Right lung (tissue), 10 donors: ENCODE measurements at places on chromosomes 1 and 21. TPM values are rescaled to one million over a fixed set of nuclear protein-coding genes. Genes with fewer than 3 reads are reported as not detected.

DNA sequence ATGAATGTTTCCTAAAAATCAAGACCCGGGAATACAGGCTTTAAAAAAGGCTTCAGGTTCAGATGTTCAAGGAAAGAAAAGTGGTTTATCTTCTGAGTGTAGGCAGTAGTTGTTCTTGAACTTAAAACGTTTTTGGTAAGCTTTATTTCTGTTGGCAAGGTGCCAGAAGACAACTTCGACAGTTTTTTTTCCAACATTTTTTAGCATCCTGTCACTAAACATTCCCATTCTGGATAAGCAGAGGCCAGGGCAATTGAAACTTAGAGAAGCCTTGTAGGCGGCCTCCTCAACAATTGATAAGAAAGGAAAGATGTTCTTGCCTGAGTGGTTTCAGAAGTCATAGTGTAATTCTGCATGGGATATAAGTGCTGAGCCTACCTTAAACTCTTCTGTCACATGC lies 66.7 kb downstream of the PATJ start:
- DNase-seq = peak; percentile 5

DNA sequence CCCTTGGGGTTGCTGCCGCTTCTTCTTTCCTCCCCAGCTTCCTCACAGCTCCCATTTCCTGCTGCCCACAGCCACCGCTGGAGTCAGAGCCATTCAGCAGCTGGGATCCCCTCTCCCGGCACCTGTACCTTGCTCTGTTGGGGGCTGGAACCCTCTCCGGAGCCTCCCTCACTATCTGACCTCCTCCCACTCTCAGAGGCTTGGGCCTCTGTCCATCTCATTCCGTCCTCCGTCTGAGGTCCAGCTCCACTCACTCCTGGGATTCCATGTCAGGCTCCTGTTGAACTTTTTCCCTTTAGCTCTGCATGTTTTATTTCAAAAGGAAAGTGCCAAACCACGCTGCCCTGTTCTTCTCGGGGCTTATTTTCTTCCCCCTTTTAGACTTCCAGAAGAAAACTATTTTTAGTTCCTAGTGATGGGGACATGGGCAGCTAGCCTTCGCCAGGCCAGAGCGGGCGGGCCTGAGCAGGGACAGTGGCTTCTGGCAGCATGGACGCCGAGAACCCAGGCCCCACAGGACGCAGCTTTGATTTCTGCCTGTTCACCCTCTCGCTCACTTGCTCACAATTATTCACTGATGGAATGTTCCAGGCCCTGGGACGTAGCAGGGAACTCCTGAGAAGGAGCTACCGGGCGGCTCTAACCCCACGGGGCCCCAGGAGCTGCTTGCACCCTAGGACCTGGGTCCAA lies 79.2 kb downstream of the ARHGEF10L start:
- no peak for DNase-seq

DNA sequence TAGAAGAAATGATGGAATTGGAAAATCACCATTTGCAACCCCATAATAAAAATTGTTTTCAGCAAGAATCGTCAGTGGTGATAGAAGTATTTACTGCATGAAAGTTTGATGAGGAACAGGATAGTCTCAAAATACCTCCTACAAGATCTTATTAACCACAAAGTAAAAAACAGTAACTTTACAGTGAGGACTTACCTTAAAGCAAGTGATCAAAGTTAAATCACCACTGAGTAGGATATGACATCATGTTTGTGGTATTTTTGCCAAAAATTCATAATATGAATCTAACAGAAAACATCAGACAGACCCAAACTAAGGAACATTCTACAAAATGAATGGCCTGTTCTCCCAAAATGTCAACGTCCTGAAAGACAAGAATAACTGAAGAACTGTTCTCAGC lies 19.9 kb downstream of the ALDH9A1 start:
- DNase-seq = no peak

DNA sequence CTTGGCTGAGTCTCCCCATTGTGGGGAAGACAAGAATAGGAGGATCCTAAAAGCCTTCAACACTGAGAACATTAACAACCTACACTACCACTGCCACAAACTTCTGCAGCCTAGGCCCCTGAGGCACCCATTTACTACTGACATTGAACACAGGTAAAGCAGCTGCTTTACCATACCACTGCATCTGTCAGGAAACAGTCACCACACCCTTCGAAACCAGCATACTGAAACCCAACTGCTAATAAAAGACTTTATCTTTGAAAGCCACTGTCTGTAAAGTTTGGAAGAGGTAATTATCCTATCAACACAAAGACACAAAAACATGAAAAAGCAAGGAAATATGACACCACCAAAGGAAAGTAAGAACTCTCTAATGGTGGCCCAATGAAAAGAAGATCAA lies 7.4 kb downstream of the IFNAR1 start:
- DNase-seq = no peak

DNA sequence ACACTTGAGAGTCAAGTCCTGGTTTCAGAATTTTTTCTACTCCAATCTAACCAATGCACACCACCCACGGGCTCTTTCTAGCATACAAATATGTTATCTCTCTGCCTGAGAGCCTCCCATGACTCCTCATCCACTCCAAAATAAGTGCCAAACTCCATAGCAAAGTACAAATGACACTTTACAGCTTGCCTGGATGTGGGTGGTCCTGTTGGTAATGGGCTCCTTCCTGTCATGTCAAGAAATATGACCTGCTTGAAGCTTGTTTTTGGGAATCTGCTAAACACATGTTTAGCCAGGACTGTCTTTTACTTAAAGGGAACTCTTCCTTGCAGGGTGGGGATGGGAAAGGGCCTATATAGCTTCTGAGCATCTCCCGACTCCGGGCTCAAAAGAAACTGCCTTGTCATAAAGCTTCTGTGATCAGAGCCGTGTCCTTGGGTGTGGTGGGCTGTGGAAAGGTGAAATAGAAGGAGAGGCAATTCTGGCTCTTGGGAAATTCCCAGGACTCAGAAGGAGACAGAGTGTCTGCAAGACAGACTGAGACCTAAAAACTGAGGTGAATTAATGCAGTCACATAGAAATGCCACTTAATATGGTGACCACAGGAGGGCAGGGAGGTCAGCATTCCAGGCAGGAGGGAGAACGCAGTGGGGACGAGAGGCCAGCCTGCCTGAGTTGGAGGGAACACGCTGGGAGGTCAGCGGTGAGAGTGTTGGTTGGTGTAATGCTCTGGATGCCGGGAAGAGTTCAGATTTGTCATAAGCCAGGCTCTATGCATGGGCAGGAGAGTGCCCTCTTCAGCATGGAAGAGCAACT lies 6.1 kb upstream of the IGFN1 start:
- DNase-seq = peak; percentile 73

FCRL2 gene
- 0.17 TPM for polyA plus RNA-seq

OR10Z1 gene
- polyA plus RNA-seq = 0.24 TPM

PDZK1 gene
- polyA plus RNA-seq = 1.3 TPM

MAP1LC3C gene
- polyA plus RNA-seq = 1.4 TPM

GON4L gene
- polyA plus RNA-seq = 62.4 TPM

SPATA45 gene
- polyA plus RNA-seq = 0.69 TPM
